ENCODE measurements at places on chromosomes 1 and 21.
A peak's percentile ranks its signal among the peaks of the same experiment; 100 is the strongest.

DNA sequence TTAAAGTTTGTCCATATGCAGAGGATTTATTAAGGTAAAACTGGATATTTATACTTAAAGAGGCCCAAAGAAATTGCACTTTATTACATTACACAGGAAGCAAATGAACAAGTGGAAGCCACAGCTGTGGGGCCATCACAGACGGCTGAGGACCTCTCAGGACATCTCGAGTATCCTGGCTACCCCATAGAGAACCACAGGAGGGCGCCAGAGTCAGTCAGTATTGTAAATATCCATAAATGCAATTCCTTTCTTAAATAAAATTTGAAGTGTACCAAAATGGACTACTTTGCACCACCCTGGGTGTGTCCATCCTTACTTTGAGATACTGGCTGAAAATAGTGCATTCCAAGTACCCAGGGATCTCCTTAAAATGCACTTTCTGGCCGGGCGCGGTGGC lies 257.2 kb downstream of the MRPL39 start:
- peak; percentile 19 for DNase-seq

DNA sequence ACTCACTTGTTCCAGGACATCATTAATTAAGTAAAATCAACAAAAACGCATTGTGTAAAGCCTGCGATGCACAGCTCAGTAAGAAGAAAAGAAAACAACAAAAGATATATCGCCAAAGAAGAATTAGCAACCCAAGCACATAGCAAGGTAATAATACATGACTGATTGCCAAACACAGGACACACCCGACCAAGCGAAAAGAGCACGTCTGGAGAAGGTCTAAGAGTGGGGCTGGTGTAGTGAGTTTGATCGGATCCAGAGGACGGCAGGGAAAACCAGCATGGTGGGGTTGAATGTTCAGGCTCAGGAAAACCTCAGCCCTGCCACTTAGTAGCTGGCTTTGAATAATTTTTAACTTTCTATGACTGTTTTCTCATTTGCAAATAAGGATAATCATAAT lies 69.8 kb downstream of the JAK1 start:
- DNase-seq, result no peak

DNA sequence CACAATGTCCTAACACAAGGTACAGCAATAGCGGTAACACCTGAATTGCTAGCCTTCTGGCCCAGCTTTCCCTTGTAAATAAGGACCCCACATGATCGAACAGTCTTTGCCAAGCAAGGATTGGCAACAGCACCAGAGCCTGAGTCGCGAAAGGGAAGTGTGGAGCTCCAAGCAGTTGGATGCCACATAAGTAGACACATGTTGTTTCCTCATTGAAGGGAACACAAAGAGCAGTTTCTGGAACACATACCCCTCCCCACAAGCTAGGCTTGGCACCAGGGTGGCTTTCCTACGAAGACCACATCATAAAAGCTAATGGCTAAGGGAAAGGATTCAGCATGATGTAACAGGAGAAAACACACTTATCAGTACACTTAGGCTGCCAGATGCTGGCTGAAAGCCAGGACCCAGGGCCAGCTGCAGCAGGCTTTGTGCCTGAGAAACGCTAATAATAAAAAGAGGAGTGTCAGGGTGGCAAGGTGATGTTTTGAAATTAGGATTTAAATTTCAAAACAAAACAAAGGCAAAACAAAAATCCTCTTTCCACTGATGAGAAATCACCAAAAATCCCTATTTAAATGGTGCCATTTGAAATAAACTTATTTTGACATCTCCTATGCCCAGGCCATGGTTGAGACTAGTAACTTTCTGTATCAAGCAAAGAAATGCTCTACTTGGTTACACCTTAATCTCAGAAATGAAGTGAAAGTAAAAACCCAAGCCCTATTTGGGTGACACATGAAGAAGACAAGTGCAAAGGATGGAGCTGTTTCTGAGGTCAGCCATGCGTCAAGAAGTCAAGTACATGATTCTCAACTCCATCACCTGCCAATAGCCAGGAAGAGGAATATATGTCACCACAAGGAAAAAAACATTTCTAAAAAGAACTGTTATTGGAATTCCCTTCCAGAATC lies 11.9 kb upstream of the CPLANE2 start:
- no peak for DNase-seq

GRCh38 chr1:151809985-151810556 lies 4.9 kb upstream of the LINGO4 start:
- DNase-seq, result no peak

DNA sequence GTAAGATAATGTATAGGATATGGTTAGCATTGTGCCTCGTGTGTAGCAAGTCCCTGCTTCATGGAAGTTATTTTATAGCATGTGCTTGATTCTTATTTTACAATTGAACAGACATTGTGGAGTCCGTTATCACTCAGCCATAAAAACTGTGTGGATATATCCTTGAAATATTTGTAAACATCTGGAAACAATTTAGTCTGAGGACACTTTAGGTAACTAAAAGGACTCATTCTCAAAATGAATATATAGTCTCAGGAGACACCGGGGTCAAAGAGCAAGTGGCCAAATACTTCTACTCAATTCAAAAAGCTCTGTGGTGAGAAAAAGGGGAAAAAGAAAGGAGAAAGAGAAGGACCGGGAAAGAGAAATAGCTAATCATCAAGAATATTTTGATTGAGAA lies 23.7 kb downstream of the PRRX1 start:
- no peak for DNase-seq

- DNase-seq, result peak; percentile 5
Measured at GRCh38 chr1:165143437-165144065, 213.0 kb downstream of the LMX1A start.

GRCh38 chr1:231708394-231708793 lies 81.8 kb downstream of the DISC1 start:
- no peak for DNase-seq

- DNase-seq, result no peak
Measured at GRCh38 chr1:77889671-77890070, 1.2 kb downstream of the NEXN start.

DNA sequence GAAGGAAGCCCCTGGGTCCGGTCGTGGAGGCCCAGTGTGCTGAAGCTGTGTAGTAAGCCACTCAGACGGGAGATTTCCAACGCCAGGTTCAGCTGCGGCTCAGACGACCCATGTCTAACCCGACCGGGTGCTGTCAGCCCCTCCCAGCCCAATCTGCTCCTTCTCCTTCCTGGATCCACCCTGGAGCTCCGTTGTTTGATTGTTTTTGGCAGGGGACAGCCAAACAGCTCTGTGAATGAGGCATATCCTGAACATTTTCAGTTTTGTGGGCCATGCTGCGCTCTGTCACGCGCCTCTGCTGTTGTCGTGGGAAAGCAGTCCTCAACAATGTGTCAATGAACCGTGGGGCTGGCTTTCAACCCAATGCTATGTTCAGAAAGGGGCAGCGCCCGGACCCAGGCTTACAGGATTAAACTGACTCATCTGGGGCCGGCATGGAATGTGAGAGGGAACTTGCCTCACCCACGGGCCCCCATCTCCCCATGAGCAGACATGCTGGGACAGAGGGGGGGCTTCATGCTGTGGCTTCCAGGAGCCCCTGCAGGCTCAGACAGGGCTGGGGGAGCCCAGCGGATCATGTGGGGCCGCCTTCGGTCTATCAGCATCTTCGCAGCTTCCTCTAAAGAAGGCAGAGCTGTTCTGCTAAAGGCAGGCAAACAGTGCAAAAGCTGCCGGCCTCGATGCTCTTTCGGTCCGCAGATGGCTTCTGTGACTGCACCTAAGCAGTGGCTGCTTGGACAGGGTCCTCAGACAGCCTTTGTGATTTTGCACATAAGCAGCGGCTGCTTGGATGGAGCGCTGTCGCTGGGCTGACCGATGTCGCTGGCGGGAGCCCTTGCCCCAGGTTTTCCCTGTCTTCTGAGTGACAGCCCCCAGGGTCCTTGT lies 101.7 kb downstream of the RIPK4 start:
- DNase-seq, result no peak

DNA sequence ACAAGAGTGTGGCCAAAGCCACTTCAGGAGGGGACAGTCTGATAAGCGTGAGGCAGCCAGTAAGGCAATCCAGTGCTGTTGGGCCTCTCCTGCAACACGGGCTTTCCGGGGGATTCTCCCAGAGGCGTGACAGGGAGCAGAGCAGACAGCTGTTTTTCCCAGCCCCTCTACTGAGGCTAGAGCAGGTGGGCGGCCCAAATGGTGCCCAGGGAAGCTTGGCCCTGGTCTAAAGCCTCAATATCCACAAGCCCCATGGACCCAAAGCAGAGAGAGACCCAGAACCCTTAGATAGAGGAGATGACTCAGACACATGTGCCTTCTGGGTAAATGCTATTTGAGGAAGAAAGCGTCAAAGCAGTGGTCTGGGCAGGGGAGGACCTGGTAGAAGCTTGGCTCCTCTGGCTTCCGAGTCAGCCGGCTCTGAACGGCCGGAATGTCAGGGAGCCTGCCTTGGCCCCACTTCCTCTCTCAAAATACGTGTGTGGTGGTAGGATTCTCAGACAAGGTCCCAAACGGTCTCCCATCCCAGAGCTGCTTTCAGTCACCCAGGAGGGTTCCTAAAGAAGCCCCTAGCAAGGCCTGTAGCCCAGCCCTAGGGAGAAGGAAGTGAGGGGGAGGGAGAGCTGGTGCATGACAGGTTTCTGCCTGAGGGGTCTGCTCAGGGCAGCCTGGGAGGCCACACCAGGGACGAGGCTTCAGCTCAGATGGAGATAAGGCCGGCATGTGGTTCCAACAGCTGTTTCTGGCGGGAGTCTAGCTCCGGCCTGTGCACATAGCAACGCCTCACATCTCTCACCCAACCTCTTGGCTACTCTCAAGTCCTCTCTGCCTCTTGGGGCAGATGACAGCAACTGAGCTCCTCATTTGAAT lies 28.8 kb downstream of the PIK3C2B start:
- no peak for DNase-seq

DNA sequence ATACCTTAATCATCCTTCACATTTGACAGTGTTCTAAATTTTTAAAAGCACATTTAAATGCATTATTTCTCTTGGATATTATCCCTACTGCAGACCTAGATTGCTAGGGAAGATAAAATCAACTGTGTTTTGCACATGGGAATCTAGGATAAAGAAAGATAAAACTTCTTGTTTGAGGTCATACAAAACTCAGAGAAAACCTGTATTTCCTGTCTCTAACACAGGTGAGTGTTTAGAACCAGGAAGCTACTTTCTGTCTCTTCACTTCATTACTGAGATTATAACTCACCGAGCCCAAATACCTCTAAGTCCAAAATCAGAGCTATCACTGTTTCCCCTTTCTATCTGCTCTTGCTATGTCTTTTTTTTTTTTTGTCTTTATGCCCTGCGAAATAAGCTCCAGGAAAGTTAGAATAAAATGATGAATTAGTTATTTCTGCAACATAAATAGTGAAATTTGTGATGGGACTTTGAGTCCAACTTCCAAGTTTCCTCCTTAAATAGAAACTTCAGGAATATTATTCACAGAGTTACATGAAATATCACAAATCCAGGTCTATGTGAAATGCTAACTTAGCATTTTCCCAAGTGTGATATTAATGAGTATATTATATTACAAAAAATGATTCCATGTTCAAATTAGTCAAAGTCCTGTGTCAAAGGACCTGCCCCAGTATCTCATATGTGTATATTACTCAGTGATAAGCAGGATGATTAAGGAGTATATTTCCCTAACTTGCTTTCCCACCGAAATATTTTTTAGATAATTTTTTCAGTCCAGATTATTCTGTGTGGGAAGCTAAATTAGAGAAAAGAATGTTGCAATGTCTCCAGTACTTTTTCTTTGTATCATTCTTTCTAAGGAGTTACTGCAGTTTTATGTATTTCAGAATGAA lies 226.4 kb downstream of the PLA2G4A start:
- no peak for DNase-seq

GRCh38 chr1:66695116-66695515 lies 57.1 kb upstream of the DYNLT5 start:
- DNase-seq, result no peak

- no peak for DNase-seq
Measured at GRCh38 chr1:32341186-32341757, 5.2 kb upstream of the MARCKSL1 start.

DNA sequence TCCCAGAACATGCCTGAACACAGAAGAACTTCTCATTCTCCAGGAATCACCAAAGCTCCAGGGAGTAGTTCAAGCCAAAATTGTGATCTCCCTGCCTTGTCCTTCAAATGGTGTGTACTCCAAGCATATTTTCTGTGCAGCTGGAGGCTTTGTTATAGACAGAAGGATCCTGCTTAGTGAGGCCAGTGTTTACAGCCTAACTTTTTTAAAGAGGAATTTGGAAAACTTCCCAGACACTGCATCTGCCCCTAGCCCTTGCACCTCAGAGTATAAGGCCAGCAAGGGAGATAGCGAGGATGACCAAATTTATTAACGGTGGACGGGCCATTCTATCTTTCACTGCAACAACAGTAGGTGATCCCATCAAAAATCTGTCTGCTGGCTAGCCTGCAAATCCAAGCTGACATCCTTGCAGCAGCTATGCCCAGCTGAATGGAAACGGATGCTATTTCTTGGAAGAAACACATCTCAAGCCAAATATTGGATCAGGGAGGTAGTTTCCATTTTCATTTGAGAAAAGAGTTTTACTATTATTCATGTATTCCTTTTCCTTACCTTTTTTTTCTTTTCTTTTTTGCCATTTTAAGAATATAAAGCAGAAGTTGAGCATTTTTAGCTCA lies 249.8 kb downstream of the USH2A start:
- no peak for DNase-seq

DNA sequence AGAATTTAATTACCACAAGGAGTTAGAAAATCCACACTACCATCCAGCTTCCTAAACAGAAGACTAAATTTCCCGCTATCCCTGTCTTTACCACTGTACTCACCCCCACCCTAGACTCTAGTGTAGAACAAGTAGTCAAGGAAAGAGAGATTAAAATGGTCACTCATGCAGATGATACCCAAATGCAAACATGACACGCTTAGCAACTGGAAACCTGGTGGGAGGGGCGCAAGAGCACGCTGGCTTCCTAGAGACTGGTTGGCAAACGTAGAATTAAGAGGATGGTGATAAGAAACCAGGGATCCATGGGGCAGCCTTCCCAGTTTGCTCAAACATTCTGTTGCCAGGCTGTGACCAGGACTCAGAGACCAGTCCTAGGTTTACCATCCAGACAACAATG lies 9.9 kb upstream of the LDLRAD1 start:
- DNase-seq, result no peak

- peak; percentile 76 for DNase-seq
Measured at GRCh38 chr1:6475381-6476133, 9.6 kb upstream of the TNFRSF25 start.

DNA sequence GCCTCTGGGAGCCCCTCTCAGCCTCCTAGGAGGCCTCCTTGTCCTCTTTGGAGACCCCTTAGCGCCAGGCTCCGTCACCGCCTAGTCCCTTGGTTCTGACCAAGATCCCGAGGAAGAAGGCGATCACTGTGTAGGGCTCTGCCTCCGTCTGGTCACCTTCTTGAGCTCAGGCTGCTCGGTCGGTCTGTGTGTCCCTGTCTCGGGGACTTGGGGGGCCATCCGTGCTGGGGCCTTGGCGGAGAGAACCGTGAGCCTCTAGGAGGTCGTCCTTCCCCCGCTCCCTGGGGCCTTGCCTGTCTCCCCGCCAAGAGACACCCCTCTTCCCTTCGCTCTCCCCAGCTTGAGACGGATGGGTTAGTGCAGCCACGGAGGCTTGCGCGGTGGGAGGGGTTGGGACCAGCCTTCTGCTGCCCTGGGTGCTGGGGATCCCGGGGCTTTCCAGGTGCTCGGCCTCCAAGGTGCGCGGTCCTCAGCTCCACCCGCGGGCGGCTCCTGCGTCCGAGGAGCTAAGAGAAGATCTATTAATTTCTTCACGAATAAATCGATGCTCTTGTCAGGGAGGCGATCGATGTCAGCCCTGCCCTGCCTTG lies 701 bp upstream of the INSRR start:
- DNase-seq, result peak; percentile 5
